WTC11 (cell line): ENCODE measurements at places on chromosomes 2 and 18. TPM values are rescaled to one million over a fixed set of nuclear protein-coding genes. Genes with fewer than 3 reads are reported as not detected.

GRCh38 chr2:64859312-64860212 lies 129.6 kb upstream of the SLC1A4 start:
- DNase-seq, result peak; percentile 72

DNA sequence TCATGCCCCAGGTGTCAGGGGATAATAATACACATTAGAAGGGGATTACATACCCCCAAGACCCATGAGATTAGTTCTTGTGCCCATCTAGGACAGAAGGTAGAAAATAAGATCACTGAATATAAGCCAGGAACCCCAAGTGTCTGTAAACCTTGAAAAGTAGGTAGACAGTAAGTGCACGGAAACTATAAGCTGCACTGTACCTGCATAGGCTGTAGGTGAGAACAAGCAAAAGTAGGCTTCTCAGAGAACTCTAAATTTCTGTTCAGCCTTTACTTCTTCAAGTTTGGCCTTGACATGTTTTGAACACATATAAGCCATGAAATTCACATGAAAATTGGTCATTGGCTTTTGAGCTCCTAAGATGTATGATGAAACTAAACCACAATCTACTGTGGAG lies 113.0 kb upstream of the FSIP2 start:
- no peak for DNase-seq

DNA sequence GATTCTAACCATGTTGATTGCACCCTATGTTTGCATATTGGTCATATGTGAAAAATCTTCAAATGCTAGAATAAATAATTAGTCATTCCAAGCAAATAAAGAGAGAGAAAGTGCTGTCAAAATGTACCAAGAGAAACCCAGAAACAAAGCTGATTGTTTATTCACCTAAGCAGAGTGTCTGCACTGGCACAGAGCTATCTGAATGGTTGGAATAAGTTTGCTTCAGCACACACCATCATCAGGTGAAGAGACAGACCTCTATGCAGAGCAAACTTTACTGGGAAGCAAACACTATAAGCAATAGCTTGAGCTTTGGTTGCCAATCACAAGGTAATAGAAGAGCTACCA lies 25.4 kb downstream of the DSG4 start:
- DNase-seq, result no peak

GRCh38 chr18:22691946-22692710 lies 241.0 kb upstream of the RBBP8 start:
- DNase-seq, result no peak

DNA sequence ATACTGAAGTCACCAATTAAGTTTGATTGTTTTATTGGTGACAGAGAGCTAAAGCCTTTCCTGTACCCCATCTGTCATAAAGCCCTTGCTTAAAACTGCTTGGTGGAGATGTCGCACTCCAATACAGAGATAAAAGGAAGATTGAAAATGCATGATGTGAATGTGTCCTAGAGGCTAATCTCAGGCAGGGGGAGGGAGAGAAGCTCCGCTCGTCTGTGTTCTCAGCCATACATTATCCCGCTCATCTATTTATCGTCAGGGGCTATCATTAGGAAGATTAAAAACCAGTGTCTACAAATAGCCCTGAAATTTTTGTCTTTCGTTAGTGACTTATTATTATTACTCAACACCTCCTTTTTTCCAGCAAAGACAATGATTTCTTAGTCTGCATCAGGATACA lies 110.3 kb downstream of the CMPK2 start:
- DNase-seq, result no peak

DNA sequence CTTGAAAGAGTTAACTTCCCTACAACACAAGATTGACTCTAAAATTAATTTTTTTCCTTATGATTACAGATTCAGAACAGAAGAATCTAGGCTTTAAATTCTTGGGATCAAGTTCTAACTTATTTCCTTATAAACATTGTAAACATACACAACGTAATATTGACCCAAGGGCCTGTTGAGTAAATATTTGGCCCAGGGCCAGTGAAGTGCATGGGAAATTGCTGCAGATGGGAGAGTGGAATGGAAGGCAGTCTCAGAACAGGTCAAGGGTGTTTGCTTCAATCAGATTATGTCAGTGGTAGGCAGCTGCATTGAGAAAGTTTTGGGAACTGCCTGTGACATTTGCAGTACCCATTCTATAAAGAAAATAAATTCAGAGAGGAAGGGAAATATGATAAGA lies 137.6 kb downstream of the MYO1B start:
- no peak for DNase-seq

DNA sequence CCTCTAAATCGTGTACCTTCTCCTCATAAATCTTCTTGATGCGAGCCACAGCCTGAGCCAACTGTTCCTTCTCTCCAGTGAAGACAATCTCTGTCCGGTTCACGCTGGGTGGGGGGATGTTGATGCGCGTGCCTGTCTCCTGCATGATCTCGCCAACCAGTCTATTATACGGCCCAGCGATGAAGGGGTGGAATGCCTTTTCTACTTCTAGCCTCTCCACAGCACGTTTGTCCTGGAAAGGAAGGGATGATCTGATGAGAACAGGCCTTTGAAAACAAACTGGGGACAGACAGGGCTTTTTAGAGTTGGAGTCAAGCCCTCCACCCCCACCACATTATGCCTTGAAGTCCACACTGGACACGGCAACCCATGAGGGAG lies 59.3 kb downstream of the HDLBP start:
- DNase-seq, result no peak

GRCh38 chr2:240481720-240482119 lies 46.3 kb downstream of the GPC1 start:
- no peak for DNase-seq

- no peak for DNase-seq
Observed at GRCh38 chr18:13568443-13569392, 157.6 kb downstream of the FAM210A start.

GRCh38 chr2:62300925-62301324 lies 105.0 kb downstream of the B3GNT2 start:
- DNase-seq, result no peak

DNA sequence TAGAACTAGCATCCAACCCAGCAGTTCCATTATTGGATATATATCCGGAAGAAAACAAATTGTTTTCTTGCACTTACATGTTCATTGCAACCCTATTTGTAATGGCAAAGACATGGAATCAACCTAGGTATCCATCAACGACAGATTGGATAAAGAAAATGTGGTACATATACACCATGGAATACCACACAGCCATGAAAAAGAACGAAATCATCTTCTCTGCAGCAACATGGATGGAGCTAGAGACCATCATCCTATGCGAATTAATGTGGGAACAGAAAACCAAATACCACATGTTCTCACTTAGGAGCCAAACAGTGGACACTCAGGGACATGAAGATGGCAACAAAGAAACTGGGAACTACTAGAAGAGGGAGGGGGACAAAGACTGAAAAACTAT lies 352.7 kb downstream of the CDH2 start:
- no peak for DNase-seq

GRCh38 chr18:72762515-72763122 lies 105.2 kb downstream of the NETO1 start:
- DNase-seq, result no peak

DNA sequence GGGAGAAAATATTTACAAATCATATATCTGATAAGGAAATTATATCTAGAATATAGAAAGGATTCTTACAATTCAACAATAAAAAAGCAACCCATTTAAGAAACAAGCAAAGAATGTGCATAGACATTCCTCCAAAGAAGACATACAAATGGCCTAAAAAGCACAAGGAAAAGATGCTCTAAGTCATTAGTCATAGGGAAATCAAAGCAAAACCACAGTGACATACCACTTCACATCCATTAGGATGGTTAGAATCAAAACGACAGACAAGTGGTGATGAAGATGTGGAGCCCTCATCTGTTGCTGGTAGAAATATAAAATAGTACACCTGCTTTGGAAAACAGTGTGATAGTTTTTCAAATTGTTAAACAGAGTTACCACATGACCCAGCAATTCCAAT lies 48.2 kb downstream of the MAPRE2 start:
- DNase-seq, result no peak

DNA sequence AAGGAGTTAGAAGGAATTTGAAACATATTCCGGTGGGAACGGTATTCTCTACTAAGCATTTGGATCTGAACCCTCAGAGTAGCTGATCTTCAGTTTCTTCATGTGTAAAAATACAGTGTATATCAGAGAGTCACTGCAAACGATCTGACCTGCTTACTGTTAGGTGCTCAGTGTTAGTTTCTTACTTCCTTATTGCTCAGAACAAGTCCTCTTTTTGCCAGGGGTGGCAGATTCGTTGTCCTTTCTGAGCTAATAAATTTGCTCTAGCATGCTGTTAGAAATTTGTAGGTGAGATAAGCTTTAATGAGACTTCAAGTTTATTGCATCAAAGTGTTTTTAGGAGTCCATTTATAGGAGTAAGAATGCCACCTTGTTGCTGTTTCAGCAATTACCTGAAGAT lies 15.8 kb downstream of the PLEKHA3 start:
- no peak for DNase-seq

DNA sequence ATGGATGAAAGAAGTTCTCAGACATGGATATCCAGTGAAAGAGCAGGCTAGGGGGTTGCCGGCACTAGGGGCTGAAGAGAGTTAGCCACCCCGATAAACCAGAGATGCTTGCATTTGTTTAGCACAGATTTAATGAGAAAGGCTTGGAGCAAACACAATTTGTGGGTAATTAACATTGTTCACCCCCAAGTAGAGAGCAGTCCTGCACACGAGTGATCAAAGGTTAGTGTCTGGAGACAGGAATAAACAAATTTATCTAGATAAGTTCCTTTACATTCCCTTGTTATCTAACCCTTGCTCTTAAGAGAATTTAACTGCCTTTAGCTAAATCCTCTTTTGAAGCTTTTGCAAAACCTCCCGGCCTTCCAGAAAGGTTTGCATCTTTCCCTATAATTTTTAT lies 23.9 kb downstream of the HTR2B start:
- DNase-seq, result no peak

- no peak for DNase-seq
Observed at GRCh38 chr2:32523686-32524085, 104.2 kb upstream of the TTC27 start.

DNA sequence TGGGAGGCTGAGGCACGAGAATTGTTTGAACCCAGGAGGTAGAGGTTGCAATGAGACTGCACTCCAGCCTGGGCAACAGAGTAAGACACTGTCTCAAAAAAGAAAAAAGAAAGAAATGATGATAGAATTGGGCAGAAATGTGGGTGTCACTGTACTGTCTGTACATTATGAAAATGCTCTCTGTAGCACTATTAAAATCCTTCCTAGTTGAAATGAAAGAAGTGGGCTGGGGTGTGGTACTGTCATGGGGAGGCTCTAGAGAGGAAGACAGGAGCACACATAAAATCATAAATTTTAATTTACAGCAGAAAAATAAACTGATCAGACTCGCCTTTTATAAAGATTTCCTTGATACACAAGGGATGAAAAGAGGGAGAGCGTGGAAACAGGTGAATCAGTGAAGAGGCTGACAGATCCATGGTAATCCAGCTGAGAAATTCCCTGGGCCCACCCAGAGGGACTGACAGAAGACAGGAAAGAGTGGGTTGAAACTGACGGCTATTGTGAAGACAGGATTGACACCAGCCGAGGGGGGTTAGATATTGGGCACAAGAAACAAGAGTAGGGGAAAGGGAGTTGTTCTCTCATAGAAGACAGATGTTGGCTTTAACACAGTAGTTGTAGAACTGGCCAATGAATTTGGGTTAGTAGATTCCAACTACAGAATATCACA lies 96.4 kb upstream of the ATL2 start:
- DNase-seq, result no peak

DNA sequence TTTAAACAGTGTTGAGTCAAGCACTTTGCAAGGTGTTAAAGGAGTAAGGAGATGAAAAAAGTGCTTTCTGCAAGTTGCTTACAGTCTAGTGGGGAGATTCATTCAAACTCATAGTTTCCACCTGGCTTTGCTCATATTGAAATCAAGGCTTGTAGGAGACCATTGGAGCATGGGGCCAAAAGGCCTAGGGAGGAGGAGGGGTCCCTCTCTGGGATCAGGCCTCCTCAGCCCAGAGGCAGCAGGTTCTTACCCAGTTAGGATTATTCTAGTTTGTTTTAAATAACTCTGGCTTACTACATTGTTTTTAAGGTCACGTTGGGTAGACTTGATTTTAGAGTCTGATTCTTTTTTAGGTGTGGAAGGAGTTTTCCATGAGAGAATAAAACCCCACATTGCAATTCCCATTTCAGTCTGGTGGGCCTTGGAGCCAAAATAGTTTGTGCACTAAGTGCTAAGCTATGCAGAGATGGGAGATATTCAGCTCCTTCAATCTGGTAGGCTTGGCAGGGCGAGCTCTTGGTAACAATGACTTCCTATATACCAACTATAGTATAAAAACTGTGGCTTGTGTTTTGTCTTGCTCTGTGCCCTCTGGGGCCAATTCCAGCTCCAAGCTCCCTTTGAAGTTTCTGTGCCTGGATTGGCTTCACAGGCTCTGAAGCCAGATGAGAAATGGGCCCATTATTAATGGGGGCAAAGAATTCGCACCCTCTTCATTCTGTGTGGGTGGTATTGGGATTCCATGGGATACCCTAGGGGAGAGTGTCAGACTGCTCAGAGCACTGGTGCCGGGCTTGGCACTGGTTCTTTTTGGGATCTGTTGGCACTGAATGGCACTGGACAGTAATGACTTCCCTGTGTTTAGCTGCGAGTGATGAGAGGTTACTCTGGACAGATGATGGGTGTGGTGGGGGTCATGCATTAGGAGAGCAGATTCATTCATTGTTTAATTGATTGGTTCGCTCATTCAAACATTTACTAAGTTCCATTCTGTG lies 301.1 kb downstream of the MYCN start:
- no peak for DNase-seq

DNA sequence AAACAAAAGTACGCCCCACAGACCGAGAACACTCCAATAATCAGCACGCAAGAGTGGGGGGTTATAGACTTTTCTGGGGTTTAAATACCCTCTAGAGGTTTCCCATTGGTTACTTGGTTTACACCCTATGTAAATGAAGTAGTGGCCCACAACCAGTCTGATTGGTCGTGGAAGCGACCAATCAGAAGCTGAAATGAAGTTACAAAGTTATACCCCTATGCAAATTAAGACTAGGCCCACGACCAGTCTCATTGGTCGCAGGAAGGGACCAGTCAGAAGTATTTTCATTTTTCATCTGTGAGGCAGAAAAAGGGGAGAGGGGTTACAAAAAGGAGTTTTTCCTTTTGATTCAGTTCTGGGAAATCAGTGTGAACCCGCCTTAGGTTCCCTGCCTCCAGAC lies 55.3 kb upstream of the YWHAQ start:
- DNase-seq, result no peak

GRCh38 chr2:128090575-128090944 lies 440 bp upstream of the UGGT1 start:
- DNase-seq, result no peak

GRCh38 chr2:103960951-103961350 lies 893.0 kb upstream of the POU3F3 start:
- DNase-seq, result no peak

Gene DHRS9
- total RNA-seq, result not detected in 3 replicates

Gene INPP1
- 2.3 to 3.4 TPM (median 2.3 TPM) in 3 replicates for total RNA-seq

Gene COL4A3
- total RNA-seq, result 0.53 to 1.1 TPM (median 0.90 TPM) in 3 replicates

Gene CIB4
- total RNA-seq, result not detected in 3 replicates

Gene UCN
- 0.68 to 1.2 TPM (median 0.71 TPM) in 3 replicates for total RNA-seq

Gene SKOR2
- 0.34 to 1.3 TPM (median 0.37 TPM) in 3 replicates for total RNA-seq

Gene POTEI
- total RNA-seq, result 2.2 to 3.2 TPM (median 2.7 TPM) in 3 replicates

Gene MAL
- 0.22 to 0.39 TPM in 2 of 3 replicates, not detected in the other for total RNA-seq

Gene TBR1
- not detected in 3 replicates for total RNA-seq

Gene MC2R
- not detected in 3 replicates for total RNA-seq

Gene ANKRD23
- total RNA-seq, result 2.5 to 4.1 TPM (median 3.2 TPM) in 3 replicates

Gene AUP1
- 78.1 to 84.9 TPM (median 80.9 TPM) in 3 replicates for total RNA-seq
